ENCODE measurements at places on chromosomes 3 and 15.

DNA sequence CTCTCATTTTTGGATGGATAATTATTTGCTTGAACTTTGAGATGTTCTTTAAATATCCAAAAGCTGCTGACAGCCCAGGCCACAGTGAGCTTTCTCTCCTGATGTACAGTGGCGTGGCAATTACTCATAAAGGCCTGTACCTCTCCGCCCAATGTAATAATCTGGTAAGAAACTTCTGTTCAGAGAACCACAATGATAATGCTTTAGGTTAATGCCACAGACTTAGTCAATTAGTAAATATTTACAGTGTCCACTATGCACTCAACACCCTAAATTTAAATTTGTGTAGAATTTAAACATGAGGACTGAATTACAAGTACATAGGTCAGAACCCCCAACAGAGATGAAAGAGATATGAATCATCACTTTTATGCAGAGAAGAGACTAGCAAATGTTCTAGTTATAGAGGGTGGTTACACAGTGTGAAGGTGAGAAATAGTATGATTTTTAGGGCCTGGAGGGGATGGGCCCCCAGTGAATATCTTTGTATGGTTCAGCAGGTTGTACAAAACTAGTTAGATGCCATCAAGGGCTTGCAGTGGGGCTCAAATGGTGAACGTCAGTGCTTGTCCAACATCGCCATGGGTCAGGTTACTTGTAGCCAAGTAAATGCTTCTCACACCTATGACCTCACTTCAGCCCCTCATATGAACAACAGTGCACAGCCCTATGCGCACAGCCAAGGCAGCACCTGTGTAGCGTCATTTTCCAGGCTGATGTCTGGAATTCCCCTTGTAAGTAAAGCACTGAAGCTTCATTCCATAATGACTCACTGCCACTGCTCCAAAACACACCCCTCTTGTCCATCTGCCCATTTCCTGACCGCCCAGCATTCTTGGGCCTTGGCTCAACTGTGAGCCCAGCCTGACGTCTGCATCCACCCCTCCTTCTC, 13.3 kb downstream of the ABHD2 start:
- DNase-seq, result no peak

DNA sequence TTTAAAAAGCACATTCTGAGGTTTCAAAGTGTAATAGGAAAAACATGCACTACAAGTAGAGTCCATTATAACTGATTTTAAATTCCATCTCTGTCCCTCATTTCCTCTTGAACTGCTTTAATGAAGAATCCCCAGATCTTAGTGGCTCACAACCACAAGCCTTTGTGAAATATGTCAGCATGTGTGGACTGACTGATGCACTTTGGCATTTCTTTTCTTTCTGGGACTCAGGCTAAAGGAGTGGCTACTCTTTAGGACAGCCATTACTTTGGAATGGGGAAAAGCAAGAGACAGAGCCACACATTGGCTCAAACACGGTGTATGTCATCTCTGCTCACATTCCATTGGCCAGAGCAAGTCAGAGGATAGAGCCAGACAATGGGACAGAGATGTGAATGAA, 139.6 kb downstream of the GRM7 start:
- DNase-seq, result no peak

GRCh38 chr3:85258819-85259218, 300.0 kb downstream of the CADM2 start:
- DNase-seq, result no peak

GRCh38 chr15:80612118-80612823, 82.8 kb upstream of the ABHD17C start:
- no peak for DNase-seq

GRCh38 chr15:62416526-62416925, 251.4 kb upstream of the C2CD4B start:
- no peak for DNase-seq

DNA sequence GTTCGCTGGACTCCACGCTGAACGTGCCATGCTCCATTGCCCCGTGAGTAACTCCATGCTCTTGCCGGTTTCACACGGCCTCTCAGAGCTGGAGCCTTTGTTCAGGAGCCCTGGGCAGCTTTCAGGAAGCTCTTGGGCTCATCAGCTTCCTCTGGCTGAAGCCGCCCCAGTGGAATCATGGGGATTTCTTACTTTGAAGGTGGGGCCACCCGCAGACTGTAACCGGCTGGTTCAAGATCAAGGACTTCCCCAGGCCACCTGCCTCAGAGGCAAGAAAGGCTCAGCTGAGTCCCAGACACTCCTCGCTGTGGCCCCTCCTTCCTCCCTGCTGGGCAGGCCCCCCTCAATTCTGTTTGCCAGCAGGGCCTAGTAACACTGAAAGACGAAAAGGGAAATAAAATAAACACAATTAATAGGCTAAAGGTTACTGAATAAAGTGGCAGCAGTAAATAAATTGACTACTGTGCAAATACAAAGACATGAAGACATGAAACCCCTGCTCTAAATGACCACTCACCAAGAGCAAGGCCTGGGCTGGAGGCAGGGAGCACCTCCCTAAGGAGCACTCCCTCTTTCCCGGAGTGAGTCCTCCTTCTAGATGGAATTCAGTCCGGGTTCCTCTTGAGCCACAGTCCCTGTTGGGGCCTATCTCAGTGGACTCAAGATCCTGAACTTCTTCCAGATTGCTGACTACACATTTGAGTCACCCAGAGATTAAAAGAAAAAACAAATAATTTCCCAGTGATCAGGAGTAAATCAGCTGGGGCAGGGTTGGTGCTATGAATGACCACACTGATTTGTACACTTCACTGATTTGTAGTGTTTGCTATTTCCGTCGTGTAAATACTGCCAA, 51.0 kb downstream of the ZDHHC19 start:
- DNase-seq, result peak; percentile 22

- no peak for DNase-seq
Measured at GRCh38 chr15:31202953-31203352, 101.4 kb upstream of the TRPM1 start.

GRCh38 chr3:150495563-150496168, 50.6 kb downstream of the SERP1 start:
- DNase-seq, result peak; percentile 63

DNA sequence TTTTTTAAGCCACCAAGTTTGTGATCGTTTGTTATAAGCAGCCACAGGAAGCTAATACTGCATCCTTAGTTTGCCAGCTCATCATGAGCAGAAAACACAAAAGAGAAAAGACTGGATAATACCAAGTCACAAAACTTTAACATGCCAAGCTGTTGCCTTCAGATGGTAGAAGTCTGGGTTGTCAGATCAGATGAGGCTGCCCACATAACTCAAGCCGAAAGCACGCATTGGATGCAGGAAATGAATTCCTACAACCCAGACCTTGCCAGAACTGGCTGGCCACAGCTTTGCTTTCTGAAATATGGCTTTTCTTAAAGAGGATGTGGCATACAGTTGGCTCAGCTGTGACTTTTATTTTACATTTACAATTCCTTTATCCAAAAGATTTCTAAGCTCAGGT, 118.3 kb upstream of the NEO1 start:
- no peak for DNase-seq

DNA sequence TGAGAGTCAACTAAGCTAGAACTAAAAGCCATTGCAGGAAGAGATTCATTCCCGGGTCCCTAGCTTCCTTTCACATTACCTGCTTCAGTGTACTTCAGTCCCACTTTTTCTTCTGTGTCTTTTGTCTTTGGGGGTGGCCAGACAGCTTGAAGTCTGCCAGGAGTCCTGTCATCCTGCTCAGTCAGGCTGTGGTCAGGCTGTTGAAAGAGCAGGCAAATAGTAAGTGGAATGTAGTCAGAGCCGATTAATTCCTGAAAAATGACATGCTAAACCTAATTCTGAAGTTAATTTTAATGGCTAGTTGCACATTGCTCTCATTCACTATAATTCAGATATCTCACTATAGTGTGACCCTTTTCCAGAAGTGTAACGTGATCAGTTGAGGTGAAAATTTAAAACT, 129.6 kb downstream of the FMN1 start:
- no peak for DNase-seq

DNA sequence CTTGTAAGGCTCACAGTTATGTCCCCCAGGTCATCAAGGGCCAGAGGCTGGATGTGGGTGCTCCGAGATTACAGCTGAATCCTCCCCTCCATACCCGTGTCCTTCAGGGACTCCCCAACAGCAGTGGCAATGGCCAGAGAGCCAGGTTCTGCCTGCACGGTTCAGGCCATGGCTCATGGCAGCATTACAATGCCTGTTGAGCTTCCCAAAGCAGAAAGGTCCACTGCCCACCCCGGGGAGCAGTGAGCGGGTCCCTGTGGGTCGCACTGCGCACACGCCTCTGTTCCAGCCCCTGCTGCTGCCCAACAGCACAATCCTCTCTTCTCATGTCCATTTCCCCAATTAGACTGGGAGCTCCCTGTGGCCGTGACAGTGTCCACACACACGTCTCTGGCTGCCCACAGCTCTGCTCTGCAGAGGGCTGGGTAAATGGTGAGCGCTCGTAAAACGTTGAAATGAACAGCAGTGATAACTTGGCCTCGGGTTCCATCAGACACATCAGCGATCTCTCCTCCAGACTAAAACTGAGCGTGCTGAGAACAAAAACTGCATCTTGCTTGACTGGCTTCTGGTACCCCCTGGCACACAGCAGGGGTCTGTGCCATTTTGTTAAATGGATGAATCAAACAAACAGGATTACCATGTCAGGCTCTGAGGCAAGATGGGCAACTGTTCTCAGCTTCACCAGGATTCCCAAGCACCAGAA, 80.4 kb downstream of the VGLL4 start:
- no peak for DNase-seq

DNA sequence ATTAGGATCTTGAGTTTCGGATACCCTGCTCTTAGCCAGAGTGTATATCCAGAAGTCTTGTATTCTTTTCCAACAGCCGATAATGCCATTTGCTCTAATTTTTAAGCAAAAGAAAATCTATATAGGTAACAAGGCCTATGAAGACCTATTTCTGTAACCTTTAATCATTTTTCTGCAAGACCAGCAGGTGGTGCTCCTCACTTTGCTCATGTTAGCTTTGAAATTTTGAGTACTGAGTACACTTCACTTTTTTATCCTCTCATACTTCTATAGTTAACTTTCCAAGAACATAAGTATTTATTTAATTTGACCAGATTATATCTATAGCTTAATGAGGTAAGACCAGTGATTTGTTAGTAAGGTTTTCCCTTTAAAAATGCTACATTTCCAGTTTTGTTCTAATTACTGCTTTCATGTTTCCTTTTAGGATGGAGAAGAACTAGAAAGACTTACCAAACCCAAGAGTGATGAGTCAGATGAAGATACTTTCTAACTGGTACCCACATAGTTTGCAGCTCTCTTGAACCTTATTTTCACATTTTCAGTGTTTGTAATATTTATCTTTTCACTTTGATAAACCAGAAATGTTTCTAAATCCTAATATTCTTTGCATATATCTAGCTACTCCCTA, 20.5 kb downstream of the SLC35A5 start:
- DNase-seq, result peak; percentile 30

DNA sequence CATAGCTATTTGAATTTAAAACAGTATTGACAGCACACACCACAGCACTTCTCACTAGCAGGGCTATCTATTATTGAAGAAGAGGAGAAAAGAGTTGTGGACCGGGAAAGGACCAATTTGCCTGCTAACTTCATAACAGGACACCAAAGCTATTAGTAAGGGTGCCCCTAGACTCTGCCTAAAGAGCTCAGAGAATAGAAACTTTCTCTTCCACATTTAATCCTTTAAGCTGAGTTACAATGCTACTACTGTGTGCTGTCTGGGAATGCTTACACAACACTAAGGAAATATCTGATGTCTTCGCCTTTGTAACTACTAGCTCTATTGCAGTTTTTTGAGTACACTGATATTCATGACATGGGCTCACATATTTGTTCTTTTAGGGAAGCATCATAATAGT, 13.5 kb upstream of the AADAC start:
- no peak for DNase-seq

DNA sequence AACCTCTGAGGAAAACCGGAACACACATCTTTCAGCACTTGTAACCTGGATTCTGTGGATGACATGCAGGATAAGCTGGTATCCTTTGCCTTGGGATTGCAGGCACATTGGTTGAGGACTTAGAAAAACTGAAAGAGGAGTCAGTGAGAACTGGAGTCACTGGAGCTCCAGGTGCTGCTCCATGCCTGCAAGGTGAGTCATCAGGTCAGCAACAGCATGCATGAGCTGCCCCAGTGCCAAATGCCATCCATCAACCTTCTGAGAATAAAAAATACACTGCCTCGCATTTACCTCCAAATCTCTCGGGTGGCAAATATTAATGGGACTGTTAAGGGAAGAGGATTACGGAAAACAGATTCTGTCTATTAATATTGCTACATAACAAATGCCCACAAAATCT, 729.1 kb downstream of the NTRK3 start:
- no peak for DNase-seq

DNA sequence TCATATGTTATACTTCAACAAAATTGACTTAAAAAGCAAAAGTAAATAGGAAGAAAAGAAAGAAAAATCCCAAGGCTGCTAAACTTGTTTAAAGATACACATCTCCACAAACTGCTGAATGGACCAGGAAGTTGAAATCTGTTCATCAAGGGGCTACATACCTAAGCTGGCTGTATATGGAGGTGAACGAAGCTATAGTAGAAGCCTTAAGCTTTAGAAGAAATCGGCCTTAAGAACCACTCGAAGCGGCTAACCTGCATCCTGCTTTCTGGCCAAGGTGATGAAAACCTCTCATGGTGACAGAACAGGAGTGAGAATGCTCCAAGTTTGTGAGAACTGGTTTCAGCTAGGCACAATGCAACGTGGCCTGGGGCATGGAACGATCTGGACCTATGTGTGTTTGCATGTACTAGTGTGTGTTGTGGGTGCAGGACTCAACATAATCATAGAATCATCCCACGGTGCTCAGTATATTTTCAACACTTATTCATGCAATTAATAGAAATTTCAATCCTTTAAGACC, 31.3 kb upstream of the SPTBN5 start:
- no peak for DNase-seq

DNA sequence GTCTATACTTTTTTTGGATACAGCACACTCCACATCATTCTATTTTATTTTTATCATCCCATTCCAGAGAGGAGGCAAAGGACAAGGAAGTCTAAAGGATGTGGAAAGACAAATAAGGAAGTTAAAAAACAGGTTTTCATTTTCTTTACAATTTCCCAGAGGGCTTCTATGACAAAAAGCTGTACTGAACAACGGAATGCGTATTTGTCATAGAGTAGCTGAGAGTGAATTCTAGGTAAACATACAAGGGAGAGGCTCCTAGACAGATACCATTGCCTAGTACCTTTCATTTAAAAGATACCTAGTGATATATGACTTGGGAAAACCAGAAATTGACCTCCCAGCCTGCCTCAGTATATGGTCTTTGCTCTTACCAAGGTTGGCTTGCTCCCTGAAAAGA, 341.7 kb downstream of the FHIT start:
- no peak for DNase-seq

All from CD4-positive, alpha-beta T cell treated with Interleukin-15 for 4 hours (primary cell).